Epithelial cell of prostate (primary cell): ENCODE measurements at places on chromosomes 11 and 22.

DNA sequence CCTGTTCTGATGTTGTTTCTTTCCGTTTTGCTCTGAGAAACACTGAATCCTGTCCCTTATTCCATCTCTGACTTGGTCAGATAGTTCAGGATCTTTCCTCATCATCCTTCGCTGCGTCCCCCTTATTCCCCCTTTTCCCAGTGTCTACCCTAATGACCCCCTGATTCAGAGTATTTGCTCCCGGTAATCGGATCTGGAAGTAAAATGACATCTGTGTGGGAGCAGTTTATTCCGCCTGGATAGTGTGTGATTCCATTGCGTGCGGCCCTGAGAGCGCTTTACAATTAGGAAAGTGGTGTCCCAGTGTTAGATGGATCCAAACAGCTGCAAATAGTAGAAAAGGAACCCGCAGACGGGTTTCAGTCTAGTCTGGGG is 606 bp downstream of the DRG1 start:
- DNase-seq: no peak

GRCh38 chr11:69076129-69076791 is 27.5 kb downstream of the TPCN2 start:
- no peak for DNase-seq

DNA sequence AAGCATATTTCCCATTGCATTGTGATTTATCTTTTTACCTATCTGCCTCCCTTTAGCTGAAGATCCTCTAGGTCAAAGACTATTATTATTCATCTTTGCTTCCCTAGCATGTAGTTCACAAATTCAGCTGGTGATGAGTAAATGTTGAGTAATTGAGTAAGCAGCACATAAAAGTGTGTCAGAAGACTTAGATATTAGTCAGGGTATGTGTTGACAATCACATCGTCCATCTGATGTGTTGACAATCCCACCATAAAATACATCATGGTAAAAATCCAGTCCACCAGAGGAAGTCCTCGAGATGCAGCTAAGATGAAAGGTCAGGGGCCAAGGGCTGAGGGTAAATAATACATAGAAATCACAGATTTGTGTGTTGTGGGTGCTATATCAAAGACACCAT is 22.9 kb upstream of the ABTB2 start:
- peak; percentile 75 for DNase-seq

- no peak for DNase-seq
Measured at GRCh38 chr11:13053255-13053917, 44.3 kb downstream of the RASSF10 start.

- DNase-seq: no peak
Measured at GRCh38 chr11:44130751-44131150, 35.3 kb downstream of the EXT2 start.

- DNase-seq: no peak
Measured at GRCh38 chr11:46555267-46556054, 38.4 kb downstream of the AMBRA1 start.

DNA sequence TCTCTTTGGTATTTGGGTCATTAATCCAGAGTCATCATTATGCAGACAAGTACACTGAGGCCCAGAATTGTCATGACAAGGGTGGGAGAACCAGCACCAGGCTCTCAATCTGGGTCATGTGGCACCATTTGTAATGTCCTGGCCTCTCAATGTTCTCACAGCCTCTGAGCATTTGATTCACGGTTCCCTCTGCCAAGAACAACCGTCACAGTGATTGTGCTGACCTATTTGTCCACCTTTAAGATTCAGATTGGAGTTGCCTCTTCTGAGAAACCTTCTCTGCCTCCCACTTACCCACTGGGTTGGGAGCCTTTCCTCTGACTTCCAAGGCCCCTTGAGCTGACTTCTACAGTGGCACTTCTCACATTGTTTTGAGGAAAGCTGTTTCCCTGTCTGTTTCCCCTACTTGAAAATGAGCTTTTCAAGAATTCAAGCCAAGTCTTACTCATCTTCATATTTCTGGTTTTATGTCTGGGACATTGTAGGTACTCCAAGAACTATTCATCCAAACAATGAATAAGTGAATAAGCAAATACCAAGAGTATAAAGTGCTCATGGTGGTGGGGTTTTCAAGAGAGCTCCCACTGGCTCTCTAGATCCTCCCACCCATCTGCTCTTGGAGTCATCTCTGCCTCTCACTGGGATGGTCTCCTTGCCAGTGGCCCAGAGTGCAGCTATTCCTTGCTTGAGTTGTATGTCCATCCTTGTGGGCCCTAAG is 126.4 kb upstream of the E2F8 start:
- DNase-seq: no peak

DNA sequence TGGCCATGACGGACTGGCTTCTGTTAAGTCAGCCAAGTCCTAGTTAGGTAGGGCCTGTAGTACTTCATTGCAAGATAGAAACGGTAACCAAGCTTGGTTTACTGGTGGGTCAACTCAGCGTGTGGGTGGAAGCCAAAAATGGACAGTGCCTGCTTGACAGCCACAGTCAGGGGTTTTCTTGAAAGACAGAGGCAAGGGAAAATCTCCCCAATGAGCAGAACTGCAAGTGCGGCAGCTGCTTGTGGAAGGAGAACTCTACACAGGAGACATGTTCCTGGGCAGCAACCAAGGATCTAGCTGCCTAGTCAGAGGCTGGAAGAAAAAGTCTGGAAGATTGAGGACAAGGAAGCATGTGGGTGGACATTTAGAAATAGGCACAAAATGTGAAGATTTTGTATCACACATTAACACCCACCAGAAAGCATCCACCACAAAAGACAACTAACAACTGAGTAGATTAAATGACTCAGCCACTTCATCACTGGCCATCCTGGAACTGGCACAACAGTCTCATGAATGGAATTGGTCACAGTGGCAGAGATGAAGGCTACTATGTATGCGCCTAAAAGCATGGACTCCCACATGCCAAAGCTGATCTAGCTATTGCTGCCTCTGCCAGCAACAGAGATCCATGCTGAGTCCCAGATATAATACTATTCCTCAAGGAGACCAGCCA is 40.9 kb upstream of the SCUBE2 start:
- no peak for DNase-seq

- no peak for DNase-seq
Measured at GRCh38 chr11:16632295-16633200, 105.9 kb upstream of the C11orf58 start.

DNA sequence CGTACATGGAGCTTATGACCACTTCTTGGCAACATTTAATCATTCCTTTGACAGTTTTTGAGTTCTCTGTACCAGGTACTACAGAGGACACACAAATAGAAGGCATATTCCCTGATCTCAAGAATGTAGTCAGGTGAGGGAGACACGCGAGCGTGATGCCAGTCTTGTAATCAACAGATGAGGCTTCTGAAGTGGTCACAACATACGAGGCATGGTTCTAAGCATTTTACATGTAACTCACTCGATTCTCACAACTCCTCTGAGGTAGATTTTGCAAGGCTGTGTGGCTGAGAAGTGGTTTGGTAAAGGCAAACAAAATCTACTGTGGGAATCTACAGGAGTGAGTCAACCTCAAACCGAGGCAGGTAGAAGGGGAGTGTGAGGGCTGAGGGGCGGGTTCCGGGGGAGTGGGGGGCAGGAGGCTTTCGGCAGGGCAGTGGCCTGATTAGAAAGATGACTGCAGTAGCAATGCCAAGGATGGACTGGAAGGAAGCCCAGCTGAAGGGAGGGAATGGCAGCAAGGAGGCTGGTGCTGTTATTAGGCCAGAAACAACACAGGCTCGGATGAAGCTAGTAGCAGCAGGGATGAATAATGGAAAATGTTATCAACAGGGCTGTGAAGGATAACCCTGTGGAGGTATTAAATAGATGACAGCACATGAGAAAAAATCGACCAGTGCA is 63.8 kb downstream of the ST14 start:
- DNase-seq: no peak

DNA sequence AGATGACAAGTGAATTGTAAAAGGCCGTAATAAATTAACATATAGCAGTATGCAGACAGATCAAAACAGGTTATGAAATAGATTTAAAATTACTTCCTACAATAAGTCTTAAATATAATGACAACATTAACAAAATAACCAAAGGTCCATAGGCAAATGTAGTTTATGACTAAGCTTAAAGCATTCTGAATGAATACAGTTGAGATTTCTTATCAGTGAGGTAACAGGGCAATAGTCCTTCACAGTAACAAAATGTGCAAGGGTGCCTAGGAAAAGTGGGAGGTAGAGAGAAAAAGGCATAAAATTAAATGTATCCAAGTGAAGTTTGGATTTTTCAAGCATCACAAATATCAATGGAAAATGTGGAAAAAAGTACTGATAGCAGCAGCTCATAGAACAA is 20.9 kb upstream of the P4HA3 start:
- DNase-seq: no peak

DNA sequence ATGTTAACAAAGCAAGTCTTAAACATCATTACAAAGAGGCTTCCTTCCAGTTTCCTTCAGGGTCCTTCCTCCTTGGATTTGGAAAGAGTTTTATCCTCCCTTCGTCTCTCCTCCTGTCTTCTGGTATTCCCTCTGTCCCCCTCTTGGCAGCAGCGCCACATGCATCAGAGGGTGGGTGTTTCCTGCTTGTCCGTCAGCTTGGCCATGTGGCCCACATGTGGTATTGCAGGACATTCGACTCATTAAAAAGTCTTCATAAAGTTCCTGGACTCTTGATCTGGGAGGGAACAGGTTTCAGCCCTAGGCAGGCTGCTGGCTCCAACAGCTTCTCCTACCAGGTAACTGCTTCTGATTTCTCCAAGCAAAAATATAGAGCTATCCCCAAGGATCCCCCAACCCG is 189.8 kb downstream of the CSNK2A3 start:
- DNase-seq: no peak

DNA sequence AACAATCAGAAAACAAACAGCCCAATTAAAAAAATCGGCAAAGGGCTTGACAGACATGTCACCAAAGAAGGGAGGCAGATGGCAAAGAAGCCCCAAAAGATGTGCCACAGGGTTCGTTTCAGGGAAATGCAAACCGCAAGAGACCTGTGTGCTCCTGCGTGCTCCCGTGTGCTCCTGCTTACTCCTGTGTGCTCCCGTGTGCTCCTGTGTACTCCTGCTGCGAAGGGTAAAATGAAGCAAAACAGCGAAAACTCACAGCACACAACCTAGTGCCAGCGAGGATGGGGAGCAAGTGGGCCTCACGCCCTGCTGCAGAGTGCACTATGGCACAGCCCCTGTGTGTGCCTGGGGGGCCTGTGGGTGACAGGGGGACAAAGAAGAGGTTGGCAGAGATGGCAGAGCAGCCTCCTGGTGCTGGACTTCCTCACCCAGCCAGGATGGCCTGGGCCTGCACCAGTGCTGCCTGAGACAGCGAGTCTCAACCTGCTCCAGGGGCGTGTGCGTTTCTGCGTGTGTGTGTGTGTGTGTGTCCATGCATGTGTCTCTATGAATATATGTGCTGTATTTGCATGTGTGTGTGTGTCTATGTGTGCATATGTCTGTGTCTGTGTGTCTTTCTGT is 14.0 kb downstream of the ASCL2 start:
- peak; percentile 79 for DNase-seq

DNA sequence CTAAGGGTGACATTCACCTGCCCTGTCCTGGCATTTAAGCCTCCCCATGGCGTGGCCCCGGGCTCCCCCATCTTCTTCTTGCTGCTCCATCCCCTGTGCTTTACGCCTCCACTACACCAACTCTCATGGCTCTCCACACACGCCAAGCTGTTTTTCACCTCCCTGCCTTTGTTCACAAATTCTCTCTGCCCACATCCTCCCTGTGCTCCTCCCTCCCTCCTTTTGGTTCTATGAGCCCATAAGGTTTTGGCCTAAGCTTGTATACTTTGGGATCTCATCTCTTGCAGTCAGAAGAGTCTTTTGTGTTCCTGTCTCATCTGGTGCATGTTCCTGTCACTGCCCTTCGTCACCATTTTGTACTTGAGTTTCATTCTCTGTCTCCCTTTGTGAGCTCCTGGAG is 4.6 kb upstream of the DNAL4 start:
- no peak for DNase-seq

DNA sequence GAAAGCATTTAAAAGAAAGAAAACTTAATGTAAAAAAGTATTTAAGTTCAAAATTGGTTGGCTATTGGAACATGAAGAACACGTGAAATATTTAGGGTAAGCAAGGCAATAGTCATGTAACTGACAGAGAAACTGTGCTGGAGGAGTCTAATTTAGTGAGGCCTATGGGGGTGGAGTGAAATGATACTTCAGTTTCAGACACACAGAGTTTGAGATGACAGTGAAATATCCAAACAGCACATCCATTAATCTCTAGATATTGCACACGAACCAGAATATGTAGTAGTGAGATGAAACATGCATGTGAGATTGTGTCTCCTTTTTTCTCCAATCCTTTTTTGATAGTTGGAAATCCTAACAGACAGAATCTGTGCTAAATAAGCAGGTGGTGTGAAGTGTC is 739.0 kb downstream of the CNTN5 start:
- DNase-seq: no peak

- DNase-seq: no peak
Measured at GRCh38 chr11:121467965-121468364, 15.2 kb upstream of the SORL1-AS1 start.

DNA sequence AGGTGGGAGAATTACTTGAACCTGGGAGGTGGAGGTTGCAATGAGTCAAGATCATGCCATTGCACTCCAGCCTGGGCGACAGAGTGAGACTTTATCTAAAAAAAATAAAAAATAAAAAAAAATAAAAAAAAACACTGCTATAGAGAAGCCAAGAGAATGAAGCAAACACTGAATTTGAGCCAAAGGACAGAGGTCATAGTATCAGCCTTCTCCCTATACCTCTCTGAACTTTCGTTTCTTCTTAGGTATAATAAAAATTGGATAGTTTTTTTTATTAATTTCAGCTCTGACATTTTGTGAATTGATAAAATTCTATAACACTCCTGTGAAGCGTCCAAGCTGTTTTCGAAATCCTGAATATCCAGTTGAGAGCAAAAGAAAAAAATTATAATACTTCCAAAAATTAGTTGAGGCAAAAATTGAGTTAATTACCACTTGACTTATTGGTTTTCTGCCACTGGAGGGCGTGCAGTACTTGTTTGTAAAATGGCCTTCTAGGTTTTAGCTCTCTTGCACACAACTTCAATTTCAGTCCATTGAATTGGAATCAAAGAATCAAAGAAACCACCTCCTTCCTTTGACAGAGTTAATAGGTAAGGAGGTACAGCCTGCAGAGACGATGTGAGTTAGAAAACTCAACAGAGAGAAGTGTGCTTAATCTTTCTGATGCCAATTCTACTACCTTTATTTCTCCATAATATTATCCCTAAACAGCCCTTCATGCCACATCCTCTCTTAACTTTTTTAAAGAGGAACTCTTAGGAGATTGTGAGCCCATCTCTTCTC is 143.2 kb downstream of the BBOX1 start:
- DNase-seq: no peak

- DNase-seq: no peak
Measured at GRCh38 chr11:123590296-123590912, 64.0 kb downstream of the SCN3B start.

- DNase-seq: no peak
Measured at GRCh38 chr22:28560046-28560742, 119.4 kb downstream of the TTC28 start.

- DNase-seq: no peak
Measured at GRCh38 chr11:120633616-120634393, 122.3 kb downstream of the GRIK4 start.

DNA sequence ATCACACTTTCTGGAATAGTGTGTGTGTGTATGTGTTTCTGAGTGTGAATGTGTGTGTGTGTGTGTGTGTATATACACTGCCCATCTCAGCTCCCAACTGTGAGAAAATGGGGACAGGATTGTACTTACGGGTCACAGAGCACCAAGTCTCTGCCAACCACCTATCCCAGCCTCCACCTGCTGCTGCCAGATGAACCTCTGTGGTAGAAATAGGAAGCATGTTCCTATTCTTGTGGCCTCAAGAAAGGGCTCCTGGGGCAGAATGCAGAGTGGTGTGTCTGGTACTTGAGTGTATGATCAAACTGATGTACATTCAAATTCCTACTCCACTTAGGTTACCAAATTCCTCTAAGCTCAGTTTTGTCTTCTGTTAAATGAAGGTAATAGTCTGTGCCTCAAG is 14.6 kb downstream of the UBASH3B start:
- no peak for DNase-seq
